ENCODE measurements at places on chromosomes 16 and 17.

DNA sequence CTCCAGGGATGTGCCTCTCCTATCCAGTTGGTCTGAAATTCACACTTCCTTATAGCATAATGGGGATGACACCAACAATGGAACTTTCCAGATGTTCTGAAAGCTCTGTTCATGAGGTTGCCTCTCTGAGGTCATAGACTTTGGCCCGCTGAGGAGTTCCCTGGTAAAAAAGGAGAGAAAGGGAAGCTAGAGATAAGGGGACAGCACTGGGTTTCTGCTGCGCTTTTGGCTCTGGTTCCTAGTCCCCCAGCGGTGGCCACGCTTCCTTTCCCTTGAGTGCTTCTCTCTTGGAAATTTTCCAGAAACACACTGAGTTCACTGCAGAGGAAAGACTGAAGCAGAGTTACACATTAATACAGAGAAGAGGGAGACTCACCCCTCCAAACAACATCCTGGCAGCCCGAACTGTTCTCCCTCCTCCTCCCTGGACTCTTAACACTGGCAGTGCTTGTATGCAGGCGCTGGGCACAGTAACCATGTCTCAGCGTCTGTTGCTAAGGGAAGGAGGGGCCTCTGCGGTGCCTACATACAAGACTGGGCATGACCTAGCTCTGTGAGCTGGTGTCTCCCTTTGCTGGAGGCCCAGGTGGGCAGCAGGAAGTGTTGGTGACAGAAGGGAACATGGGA, at the start of gene DNAH3:
Gene DNAH3, minus strand, starts transcription at position 472 of the 627 bp plus-strand sequence. CDS start 527 bp downstream, outside the sequence.
- DNase-seq: no peak

GRCh38 chr17:50952013-50952412, 85.9 kb upstream of the TOB1 start:
- DNase-seq: no peak

- no peak for DNase-seq
Observed at GRCh38 chr17:79326814-79327213, 252.2 kb downstream of the ENGASE start.

DNA sequence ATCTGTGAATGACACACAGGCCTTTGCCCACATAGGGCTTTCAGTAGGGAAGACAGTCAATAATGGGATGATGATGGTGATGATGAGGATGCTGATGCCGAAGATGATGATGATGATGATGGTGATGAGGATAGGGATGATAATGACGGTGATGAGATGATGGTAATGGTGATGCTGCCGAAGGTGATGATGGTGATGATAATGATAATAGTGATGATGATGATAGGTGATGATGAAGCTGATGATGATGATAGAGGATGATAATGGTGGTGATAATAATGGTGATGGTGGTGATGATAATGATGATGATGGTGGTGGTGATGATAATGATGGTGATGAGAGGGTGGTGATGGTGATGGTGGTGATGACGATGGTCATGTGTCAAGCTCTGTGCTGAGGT, 12.9 kb downstream of the FOXL1 start:
- DNase-seq: no peak

DNA sequence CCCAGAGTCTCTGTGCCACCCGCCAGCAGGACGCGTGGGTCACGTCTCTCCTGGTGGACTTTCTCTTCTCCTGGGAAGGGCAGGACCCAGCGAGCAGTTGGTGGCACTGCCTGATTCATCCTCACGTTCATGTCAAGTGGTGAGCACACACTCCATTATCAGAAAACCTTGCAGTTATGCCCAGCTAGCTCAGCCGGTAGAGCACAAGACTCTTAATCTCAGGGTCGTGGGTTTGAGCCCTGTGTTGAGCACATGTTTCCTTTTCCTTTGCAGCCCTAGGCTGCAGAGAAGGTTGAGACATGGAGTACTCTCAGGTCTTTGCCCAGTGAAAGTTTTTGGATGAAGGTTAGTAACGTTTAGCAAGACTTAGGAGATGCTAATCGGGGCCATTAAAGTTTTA, 8.0 kb downstream of the OR1F1 start:
- no peak for DNase-seq

GRCh38 chr16:27217256-27217655, 13.9 kb downstream of the KDM8 start:
- no peak for DNase-seq

DNA sequence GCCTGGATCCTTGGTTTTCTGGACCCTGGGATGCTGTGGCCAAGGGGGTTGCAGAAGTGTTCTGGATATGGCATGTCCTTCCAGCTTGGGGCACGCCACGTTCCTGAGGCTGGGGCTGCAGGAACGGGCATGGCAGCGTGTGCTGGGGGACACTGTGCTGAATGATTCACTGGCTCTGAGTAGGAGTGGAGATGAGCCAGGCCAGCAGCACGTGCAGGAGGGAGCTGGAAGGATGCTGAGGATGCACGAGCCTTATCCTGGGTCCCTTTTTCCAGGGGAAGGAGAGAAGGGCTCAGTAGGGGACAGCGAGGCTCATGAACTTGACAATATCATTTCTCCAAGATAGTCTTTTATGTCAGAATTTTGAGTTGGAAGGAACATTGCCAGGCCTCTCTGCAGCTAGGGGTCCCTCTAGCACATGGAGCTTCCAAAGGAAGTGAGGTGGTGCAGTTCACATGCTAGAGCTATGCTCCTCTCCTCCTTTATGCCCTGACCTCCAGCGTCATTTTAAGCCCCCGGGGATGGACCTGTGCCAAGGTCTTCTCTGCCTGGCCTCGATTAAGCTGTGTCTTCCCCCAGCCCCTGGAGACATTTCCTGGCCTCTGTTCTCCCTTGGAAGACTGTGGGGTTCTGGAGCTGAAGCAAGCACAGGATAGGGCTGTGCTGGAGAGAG, 125.9 kb downstream of the OR1D5 start:
- no peak for DNase-seq

- DNase-seq: no peak
Observed at GRCh38 chr16:53413864-53414263, 20.4 kb upstream of the RBL2 start.

DNA sequence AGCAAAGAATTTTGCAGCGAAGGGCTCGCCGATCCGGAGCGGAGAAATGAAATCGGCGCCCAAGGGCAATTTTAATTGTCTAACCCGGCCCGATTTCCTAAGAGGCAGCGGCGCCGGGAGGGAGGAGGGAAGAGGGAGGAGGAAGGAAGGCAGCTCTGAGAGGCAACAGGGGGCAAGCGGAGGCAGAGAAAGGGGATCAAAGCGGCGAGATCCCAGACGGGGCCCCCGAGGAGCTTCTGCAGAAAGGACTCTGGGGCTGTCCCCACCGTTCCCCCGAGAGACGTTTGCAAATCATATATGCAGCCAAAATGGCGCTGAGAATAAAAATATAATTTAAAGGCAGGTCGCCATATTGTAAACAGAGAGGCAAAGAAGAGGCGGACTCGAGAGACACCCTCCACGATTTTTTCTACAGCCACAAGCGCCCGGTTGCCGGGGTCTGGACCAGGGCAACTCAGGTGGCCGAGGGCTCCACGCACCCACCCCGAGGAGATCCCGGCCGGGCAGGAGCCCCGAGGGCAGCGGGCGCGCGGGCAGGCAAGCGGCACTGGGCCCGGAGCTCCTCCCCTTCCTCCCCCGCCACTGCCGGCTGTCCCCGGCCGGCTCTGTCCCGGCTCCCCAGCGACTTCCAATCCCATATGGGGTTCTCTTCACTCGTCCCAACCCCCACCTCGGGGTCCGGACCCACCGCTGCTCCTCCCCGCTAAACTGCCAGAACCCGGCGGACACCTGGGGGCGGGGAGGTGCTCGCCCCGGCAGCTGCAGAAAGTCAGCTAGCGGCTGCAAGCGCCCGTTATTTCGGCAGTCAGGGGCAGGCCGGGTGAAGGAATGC, 1.9 kb downstream of the PHF12 start:
- no peak for DNase-seq

DNA sequence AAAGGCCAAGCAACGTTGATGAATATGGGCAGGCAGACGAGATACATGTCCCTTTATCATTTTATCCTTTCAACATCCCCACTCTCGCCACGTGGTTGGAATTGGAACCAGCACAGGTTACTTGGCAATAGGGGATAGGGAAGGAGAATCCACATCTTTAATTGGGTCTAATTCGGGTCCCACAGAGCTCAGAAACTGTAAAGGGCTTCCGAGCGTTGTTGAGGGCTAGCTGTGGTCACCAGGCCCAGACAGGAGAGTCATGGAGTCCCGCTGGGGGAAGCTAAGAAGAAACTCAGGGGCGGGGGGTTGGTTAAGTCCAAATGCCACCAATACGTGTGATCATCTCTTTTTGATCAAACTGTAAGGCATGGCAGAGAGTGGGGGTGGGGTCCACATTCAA, 271.3 kb upstream of the ZFHX3 start:
- DNase-seq: no peak
